ENCODE measurements at places on chromosomes 6 and 20. TPM values are rescaled to one million over a fixed set of nuclear protein-coding genes. Genes with fewer than 3 reads are reported as not detected.

- no peak for DNase-seq
These were observed 65.0 kb upstream of the EEF1A1 start for GRCh38 chr6:73585566-73586415.

DNA sequence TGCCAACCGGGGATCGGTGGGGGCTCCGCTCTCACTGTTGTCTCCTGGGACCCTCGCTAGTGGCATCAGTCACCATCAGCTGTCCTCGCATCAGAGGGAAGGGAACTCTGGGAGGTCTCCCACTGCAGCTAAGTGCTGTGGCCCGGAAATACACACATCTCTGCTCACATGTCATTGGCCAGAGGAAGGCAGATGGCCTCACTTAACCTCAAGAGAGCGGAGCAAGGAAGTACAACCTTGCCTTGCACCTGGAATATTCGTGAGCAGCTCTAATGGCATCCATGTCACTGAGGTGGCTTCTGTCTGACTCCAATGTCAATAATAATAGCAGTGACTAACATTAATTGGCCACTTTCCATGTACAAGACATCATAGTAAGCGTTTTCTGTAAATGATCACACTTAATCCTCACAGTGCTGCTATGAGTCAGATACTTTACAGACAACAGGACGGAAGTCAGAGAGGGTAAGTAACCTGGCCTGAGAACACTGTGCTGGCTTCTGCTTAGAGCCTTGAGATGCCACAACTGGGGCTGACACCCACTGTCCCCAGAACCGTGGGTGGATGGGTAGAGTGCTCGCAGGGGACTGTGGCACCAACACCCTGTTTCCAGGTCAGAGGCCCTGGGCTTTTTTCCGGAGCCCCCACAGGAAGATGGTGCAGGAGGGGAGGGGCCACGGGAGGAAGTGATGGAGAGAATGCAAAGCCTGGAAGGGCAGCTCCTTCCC, 6.0 kb downstream of the LHFPL5 start:
- DNase-seq: no peak

GRCh38 chr20:54335299-54335698, 127.4 kb downstream of the PFDN4 start:
- DNase-seq: no peak

GRCh38 chr6:141488488-141488887, 644.2 kb upstream of the GJE1 start:
- no peak for DNase-seq

GRCh38 chr20:6485351-6485750, 282.1 kb upstream of the BMP2 start:
- DNase-seq: no peak

DNA sequence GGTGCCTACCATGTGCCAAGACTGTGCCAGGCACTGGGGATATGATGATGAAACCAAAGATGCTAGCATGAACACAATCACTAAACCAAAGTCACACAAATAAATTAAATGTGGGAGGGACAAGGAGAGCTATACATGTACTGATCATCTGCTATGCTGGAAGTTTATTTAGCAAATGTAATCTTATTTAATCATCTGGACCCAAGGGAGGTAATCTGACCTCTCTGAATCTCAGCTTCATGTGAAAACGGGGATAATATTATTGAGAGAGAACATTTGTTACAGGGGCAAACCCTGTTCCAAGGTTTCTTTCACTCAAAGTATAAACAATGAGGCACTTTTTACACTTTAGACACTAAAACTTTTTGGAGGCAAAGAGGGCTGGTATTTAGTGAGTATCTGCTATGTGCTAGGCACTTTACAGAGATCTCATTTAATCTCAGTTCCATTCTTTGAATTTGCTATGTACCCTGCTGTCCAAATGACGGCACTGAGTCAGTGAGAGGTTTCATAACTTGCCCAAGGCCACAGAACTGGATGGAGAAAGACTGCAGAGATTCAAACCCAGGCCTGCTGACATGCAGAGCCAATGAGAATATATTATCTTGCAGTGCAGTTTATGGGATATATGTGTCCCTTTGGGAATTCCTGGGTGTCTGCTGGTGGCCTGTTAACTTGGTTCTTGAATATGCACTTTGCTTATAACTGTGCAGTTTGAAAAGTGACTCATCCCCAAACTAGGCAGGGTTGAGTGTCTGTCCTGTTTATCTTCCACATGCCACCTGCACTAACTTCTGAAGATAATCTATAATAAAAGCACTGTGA, 3.3 kb upstream of the ASXL1 start:
- no peak for DNase-seq

DNA sequence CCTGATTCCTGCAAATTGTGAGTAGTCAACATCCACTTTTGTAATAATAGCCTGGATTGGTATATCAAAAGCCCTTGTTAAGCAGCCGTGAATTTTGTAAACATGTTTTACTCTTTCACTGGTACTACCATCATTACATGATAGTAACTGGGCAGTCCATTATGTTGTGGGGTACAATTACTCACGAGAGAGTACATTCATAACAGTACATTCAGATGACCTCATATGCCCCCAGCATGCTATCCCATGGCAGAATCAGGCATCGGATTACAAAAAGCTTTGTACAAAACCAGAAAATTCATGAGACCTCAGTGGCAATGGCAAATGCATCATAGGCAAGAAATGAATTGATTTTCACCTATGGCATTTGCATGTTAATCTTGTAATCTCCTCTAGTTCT, 166.2 kb downstream of the EPM2A start:
- no peak for DNase-seq

- DNase-seq: no peak
These were observed 263.4 kb downstream of the UTRN start for GRCh38 chr6:144548536-144548935.

GRCh38 chr6:137165375-137166246, 7.8 kb downstream of the IL22RA2 start:
- no peak for DNase-seq

DNA sequence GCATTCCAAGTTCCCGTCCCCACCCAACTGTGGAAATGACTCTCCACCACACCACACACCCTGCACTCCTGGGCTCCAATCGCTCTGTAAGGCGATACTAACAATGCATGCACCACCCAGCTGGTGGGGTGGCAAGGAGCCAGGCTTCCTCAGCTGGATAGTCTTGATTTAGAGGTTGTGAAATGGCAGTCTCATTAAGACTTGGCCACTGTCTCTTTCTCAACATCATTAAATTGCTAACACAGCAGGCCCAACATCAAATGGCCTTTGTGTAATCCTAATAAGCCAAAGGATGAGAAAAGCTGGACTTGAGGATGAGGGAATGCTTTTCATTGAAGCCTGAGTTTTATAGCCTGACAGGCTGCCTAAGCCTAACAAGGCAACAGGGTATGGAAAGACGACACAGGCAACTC, 223.7 kb downstream of the GMDS start:
- DNase-seq: no peak

- no peak for DNase-seq
These were observed 5.8 kb upstream of the GPR31 start for GRCh38 chr6:167163476-167164011.

The SLC22A7 gene
- not detected for total RNA-seq

The ENPP1 gene
- 21.1 TPM for total RNA-seq

The PRSS16 gene
- not detected for total RNA-seq

The SIRPB2 gene
- total RNA-seq: not detected

The ZNF512B gene
- total RNA-seq: 40.9 TPM

The CTCFL gene
- total RNA-seq: not detected

The CAP2 gene
- 71.8 TPM for total RNA-seq

The TMEM217 gene
- total RNA-seq: 5.0 TPM
